ENCODE measurements at places on chromosomes 16 and 17. TPM values are rescaled to one million over a fixed set of nuclear protein-coding genes. Genes with fewer than 3 reads are reported as not detected.
A peak's percentile ranks its signal among the peaks of the same experiment; 100 is the strongest.

Gene SLC6A4
- 0.02 TPM for polyA plus RNA-seq

DNA sequence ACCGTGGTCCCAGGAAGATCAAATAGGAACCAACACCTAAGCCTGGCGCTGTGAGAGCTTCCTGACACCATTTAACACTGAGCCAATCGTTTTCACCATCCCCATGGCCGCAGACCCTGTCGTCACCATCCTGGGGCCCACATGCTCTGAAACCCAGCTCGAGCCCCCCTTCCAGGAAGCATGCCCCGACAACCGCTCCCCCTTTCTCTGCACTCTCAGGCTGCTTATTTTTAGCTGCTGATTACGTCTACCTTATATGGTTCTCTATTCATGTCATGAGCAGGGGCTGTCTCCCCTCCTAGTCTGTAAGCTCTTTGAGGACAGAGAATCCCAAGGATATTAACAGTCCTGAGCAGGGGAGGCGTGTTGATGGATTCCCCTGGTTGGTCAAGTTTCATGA, 10.5 kb downstream of the SRL start:
- no peak for DNase-seq
- no peaks in the 10 kb centered on the region for H3K4me1 ChIP-seq
- H3K4me3 ChIP-seq: no peak overlapping the region
- H3K27ac ChIP-seq: no peak overlapping the region
- H3K27me3 ChIP-seq: no peaks in the 10 kb centered on the region

- H3K36me3 ChIP-seq: no peaks in the 10 kb centered on the region
- no peaks in the 10 kb centered on the region for H3K4me1 ChIP-seq
- H3K27ac ChIP-seq: no peak overlapping the region
- no peak for DNase-seq
- peaks cover 27% of the 10 kb centered on the region for H3K27me3 ChIP-seq
These were observed 141.8 kb downstream of the ENGASE start for GRCh38 chr17:79216391-79216790.

- DNase-seq: peak; percentile 22
- H3K4me3 ChIP-seq: no peak overlapping the region
- H3K36me3 ChIP-seq: no peaks in the 10 kb centered on the region
- H3K27me3 ChIP-seq: no peaks in the 10 kb centered on the region
- H3K27ac ChIP-seq: no peak overlapping the region
- H3K4me1 ChIP-seq: no peaks in the 10 kb centered on the region
These were observed 178.4 kb downstream of the C16orf95 start for GRCh38 chr16:87138738-87139267.

DNA sequence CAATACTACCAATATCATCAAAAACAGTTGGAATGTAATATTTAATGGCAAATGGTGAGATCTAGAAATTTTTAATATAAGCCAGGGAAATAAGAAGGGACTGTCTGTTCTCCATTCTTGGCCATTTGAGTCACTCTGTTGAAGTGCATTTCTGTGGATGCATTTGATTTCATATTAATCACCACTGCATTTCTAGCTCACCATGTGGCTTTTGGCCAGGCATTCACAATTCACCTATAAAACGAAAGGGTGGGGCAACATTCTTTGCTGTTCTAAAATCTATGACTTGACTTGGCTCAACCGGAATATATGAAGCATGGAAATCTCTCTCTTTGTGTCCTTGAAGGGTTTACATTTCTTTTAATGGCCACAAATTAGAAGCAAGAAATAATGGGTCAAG, 483.0 kb downstream of the SLC39A11 start:
- DNase-seq: no peak
- H3K4me3 ChIP-seq: no peak overlapping the region
- no peak overlapping the region for H3K27ac ChIP-seq
- H3K4me1 ChIP-seq: no peaks in the 10 kb centered on the region

Gene HOXB4
- polyA plus RNA-seq: 2.7 TPM

GRCh38 chr16:83768986-83769385, 38.8 kb upstream of the HSBP1 start:
- no peaks in the 10 kb centered on the region for H3K27me3 ChIP-seq
- H3K27ac ChIP-seq: peak overlapping the region; percentile 68
- DNase-seq: no peak

DNA sequence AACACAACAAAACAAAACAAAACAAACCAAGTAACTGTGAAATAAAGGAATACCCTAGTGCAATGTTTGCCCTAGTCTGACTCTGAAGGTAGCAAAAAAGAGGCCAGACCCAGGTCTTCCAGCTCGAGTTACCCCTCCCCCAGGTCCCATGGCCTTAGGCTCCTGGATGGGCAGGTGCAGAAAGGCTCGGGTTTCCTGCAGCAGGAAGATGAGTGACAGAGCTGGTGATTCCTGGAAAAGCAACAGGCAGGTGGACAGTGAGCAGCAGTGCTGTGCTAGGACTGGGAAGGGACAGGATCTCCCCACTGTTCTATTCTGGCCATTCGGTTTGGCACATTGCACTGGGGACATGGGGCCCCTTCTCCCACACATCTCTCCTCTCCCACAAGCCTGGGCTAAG, 42.9 kb upstream of the MRTFB start:
- H3K4me1 ChIP-seq: no peaks in the 10 kb centered on the region
- no peak overlapping the region for H3K27ac ChIP-seq
- no peaks in the 10 kb centered on the region for H3K36me3 ChIP-seq
- H3K27me3 ChIP-seq: no peaks in the 10 kb centered on the region

DNA sequence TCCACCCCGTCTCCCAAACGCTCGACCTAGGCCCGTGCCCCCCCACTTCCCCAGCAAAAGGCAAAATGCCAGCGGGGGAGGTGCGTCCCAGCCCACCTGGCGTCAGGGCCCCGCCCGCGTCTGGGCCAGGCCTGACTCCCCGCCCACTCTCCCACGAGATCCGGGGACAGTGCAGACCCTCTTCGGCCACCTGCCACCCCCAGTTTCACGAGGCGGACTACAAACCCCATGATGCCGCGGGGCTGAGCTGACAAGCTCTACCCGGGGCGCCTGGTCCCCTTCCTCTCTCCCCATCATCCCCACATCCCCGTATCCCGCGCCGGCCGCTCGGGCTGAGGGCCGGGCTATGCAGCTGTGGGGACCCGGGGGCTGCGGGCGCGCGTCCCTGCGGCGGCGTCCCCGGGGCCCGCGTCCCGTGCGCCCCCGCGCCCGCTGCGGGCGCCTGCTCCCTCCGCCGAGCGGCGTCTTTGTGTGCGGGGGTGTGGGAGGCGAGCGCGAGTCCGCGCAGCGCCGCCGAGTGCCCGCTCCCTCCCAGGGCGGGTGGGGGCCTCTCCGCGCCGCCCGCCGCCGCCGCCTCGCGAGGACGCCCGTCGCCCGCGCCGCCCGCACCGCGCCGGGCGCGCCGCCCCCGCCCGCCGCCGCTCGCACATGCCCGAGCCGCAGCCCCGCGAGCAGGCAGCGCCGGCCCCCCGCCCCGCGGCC, at the start of gene ANKRD13B:
ANKRD13B (plus strand) TSS at position 283 of the 702 bp plus-strand sequence. CDS start 490 bp downstream, outside the sequence.
- no peak within 1 kb of the TSS for H3K27ac ChIP-seq
- DNase-seq: peak; percentile 90
- H3K4me3 ChIP-seq: peak within 1 kb of the TSS; percentile 89
- H3K36me3 ChIP-seq: no peaks in the 10 kb centered on the region
- H3K4me1 ChIP-seq: peaks cover 58% of the 10 kb centered on the region

DNA sequence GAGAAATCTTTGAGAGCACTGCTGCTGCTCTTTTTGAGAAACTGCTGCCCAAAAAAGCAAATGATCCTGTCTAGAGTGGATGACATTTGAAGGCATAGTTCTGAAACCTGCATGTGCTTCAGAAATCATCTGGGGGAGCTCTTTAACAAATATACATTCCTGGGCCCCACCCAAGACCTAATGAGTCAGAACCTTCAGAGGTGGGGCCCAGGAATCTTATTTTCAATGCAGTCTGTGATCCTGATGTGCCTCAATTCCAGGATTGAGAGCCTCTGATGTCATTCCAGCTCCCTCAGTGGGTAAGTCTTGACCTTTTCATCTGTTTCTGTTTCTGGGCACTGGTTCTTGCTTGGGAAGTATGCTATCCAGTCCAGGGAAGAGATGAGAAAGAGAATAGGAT, 42.3 kb downstream of the HNF1B start:
- H3K36me3 ChIP-seq: no peaks in the 10 kb centered on the region
- no peak overlapping the region for H3K4me3 ChIP-seq
- no peaks in the 10 kb centered on the region for H3K4me1 ChIP-seq
